A549 treated with AZD2906 at 1 μM for 4 hours (cell line): ENCODE measurements at places on chromosomes 7 and 10. TPM values are rescaled to one million over a fixed set of nuclear protein-coding genes. Genes with fewer than 3 reads are reported as not detected.

Gene AUTS2
- 3.1 to 4.1 TPM (median 3.8 TPM) in 5 replicates for total RNA-seq

Gene SFTPA1
- total RNA-seq, result not detected in 5 replicates

Gene RAMP3
- not detected in 5 replicates for total RNA-seq

Gene OR2A42
- not detected in 5 replicates for total RNA-seq

Gene FAM13C
- total RNA-seq, result 0.06 to 0.09 TPM (median 0.08 TPM) in 5 replicates

Gene NUTM2E
- total RNA-seq, result 0.34 to 0.51 TPM (median 0.43 TPM) in 5 replicates

Gene KIFBP
- 41.4 to 48.2 TPM (median 46.1 TPM) in 5 replicates for total RNA-seq

Gene TMEM196
- total RNA-seq, result not detected in 5 replicates

Gene IRF5
- total RNA-seq, result 13.2 to 16.2 TPM (median 15.0 TPM) in 5 replicates

Gene FLNC
- total RNA-seq, result 3.0 to 4.3 TPM (median 3.9 TPM) in 5 replicates

Gene PDE6C
- total RNA-seq, result not detected in 5 replicates

Gene ADRB1
- total RNA-seq, result 0.91 to 1.5 TPM (median 1.3 TPM) in 5 replicates

Gene EPDR1
- total RNA-seq, result 74.8 to 78.9 TPM (median 76.1 TPM) in 5 replicates

Gene MBLAC1
- 2.1 to 3.5 TPM (median 3.0 TPM) in 5 replicates for total RNA-seq

Gene PRLHR
- total RNA-seq, result not detected in 5 replicates

Gene UCN3
- not detected in 5 replicates for total RNA-seq

Gene TMEM236
- 0.03 to 0.07 TPM (median 0.05 TPM) in 5 replicates for total RNA-seq

Gene CLDN4
- 3.4 to 5.2 TPM (median 4.5 TPM) in 5 replicates for total RNA-seq

Gene CYP2C8
- total RNA-seq, result not detected in 5 replicates

Gene VWC2
- not detected in 5 replicates for total RNA-seq

Gene CALML3
- total RNA-seq, result not detected in 5 replicates

Gene FBXL13
- 0.18 to 0.53 TPM (median 0.40 TPM) in 5 replicates for total RNA-seq

Gene C7orf33
- not detected in 5 replicates for total RNA-seq

Gene CUX1
- total RNA-seq, result 42.1 to 47.9 TPM (median 47.5 TPM) in 5 replicates

Gene HOXA3
- total RNA-seq, result 3.7 to 5.6 TPM (median 4.7 TPM) in 5 replicates

Gene SUGCT
- 0.64 to 1.4 TPM (median 1.1 TPM) in 5 replicates for total RNA-seq

Gene CUZD1
- 1.2 to 1.5 TPM (median 1.3 TPM) in 5 replicates for total RNA-seq

Gene ZNF853
- 1.9 to 2.8 TPM (median 2.5 TPM) in 5 replicates for total RNA-seq

Gene CLDN3
- total RNA-seq, result 1.4 to 4.4 TPM (median 3.6 TPM) in 5 replicates

Gene SNCG
- 10.4 to 14.7 TPM (median 14.1 TPM) in 5 replicates for total RNA-seq
